ENCODE measurements at places on chromosomes 12 and 14. TPM values are rescaled to one million over a fixed set of nuclear protein-coding genes. Genes with fewer than 3 reads are reported as not detected.

Gene BDKRB2
- 8.0 TPM for total RNA-seq

DNA sequence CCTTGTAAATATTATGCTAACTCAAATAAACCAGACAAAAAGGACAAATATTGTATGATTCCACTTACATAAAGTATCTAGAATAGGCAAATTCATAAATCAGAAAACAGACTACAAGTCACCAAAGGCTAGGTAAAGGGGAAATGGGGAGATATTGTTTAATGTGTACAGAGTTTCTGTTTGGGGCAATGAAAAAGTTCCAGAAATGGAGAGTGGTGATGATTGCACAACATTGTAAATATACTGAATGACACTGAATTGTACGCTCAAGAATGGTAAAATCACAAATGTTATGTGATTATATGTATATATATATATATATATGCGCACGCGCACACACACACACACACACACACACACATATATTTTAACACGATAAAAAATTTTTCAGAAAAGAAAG lies 182.5 kb downstream of the SLC2A13 start:
- DNase-seq = no peak

DNA sequence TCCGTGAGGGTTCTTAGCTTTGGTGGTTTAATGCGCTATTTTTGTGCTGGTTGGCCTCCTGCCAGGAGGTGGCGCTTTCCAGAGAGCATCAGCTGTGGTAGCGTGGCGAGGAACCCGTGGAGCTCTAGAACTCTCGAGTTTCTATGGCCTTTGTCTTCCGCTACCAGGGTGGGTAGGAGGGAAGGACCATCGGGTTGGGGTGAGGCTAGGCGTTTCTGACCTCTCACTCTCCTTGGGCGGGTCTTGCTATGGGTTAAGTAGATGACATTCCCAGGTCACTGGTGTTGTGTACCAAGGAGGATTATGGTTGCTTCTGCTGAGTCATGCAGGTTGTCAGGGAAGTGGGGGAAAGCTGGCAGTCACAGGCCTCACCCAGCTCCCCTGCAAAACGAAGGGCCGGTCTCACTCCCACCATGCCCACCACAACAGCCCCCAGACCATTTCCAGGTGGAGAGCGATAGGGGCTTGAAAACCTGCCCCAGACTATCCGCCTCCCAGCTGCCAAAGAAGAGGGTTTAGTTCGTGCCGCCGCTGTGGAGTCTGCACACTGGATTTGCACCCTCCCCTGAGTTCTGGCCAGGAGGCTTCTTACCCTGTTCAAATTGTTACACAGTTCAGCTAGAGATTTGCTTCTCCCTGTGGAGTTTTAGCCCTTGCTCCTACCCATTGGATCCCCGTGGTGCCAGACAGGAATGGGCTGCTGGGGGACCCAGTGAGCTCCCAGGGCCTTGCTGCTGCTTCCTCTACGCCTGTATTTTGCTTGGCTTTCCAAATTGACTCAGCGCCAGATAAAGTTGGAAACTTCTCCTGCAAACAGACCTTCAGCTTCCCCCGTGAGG lies 21.9 kb downstream of the RNFT2 start:
- DNase-seq = no peak

DNA sequence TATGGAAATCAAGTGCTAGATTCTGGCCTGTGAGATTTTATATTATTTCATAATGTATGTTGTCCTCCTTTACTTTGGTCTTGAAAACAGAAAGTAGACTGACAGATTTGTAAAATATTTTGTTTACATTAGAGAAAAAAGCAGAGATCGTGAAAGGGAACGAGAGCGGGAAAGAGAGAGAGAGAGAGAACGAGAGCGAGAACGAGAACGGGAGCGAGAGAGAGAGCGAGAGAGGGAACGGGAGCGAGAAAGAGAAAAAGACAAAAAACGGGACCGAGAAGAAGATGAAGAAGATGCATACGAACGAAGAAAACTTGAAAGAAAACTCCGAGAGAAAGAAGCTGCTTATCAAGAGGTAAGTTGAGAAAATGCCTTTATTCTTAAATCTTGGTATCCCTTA lies 30.6 kb upstream of the PSEN1 start:
- DNase-seq = no peak

Gene GOLT1B
- 97.8 TPM for total RNA-seq

Gene TAS2R9
- not detected for total RNA-seq

DNA sequence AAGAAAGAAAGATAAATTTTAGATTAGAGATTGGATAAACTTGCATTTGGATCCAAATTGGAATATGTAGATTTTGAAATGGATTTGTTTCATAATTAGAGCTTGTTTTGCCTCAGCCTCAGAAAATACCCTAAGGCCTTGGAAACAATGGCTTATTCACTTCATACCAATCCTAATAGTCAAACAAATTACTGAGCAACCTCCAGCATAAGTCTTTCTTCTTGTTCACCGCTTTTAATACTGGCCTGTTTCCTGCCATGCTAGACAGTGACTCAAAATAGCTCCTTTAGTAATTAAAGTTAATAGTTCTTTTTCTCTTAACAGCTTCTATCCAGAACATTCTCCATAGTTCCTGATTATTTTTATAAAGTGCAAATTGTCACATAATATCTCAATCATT lies 110.9 kb upstream of the DNM1L start:
- DNase-seq = peak; percentile 29

- no peak for DNase-seq
These were observed 5.3 kb downstream of the ISCU start for GRCh38 chr12:108567406-108568337.

DNA sequence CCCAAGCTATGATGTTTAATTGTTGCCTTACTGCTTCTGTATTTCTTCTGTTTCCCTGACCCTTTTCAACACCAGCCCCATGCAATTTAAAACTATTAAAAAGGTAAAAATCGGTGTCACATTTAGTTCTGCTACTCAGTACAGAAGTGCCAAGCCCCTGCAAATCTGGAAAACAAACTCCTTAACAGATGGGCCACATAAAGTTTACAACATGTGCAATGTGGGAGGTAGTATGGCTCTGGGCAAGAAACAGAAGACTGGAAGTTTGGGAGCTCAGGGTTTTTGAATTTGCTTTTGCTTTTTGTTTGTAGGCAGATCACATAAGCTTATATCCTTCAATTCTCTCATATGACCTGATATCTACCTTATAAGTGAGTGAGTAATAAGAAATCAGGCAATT lies 404.0 kb upstream of the ATP2B1 start:
- no peak for DNase-seq

Gene TMEM119
- 24.2 TPM for total RNA-seq

Measured in MG63 (cell line).